ENCODE measurements at places on chromosomes 6 and 20.
A peak's percentile ranks its signal among the peaks of the same experiment; 100 is the strongest.

DNA sequence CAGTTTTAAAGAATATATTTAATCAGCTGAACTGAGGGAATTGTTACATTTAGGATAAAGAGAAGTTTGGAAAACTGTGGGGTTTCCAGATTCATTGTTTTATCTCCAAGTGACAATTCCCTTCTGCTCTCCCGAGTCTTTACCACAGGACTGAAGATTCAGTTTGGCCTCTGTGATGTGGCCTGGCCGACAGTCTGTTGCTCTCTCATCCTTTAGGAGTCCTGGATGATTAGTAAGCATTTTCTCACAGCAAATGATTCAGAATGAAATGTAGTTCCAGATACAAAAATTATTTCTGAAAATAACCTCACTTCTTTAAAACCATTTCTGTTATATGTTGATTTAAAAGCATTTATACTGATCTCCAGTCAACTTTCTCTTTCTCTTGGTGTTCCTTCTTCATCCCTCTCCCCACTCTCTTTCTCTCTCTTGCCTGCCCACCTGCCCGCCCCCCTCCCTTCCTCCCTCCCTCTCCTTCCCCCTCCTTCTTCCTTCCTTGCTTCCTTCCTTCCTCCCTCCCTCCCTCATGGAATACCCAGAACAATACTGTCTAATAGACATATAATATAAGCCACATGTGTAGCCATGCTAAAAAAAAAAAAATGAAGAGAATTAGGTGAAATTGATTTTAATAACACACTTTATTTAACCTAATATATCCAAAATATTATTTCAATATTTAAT, 254.9 kb downstream of the PRL start:
- DNase-seq: peak; percentile 7

DNA sequence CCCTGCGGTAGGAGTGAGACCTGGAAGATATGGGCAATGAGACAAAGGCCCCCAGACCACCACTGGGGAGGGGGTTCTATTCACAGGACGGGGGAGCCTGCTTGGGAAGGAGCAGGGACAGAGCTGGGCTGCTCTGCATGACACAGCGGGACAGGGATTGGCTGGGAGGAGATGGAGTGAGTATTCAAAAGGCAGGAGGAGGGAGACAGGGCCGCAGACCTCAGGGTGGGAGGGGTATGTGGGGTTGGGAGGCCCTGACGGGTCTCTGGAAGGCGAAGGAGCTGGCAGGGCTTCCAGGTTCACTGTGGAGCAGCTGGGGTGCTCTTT, 60.8 kb upstream of the RPS6KA2 start:
- DNase-seq: no peak

DNA sequence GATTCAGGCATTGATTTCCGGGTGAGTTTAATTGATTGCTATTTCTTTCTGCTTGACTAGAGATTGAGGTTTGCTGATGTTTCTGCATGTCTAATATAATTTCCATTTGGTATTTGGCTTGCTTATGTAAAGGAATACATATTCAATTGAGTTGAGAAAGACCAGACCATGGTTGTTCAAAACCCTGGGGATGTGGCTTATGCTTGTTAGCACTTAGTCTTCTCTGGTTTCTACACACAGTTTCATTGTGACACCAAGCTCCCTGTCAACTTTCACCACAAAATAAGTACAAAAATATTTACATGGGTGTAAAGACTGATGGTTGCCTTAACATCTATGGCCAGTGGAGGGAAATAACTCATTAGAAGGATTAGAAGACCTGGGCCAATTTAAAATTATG, 209.6 kb downstream of the CDH26 start:
- DNase-seq: no peak

DNA sequence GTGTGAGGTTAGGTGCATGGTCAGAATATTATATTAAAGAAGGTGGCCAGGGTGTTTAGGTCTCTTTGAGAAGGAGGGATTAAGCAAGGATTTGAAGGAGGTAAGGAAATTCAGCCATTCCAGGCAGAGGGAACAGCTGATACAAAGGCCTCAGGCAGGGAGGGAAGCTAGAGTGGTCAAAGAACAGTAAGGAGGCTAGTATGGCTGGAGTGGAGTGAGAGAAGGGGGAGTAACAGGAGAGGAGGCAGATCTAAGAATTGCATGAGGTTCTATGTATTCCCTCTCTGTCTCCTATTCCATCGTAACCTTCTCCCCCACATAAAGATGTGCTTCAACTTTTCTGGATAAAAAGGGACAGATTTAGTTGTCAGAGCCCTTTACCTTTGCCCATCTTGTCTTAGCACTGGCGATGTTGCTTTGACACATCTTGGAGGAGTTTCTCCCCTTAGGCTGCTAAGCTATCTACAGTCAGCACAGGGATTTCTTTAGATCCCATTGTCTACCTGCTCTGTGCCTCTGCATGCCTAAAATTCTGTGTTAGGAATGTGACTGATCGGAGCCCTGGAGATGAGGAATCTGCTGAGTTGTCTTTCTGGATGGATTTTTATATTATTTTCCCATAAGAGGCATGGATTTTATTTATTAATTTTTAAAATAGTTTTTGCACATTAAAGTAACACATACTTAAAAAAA, 59.9 kb downstream of the KLHL31 start:
- DNase-seq: no peak

DNA sequence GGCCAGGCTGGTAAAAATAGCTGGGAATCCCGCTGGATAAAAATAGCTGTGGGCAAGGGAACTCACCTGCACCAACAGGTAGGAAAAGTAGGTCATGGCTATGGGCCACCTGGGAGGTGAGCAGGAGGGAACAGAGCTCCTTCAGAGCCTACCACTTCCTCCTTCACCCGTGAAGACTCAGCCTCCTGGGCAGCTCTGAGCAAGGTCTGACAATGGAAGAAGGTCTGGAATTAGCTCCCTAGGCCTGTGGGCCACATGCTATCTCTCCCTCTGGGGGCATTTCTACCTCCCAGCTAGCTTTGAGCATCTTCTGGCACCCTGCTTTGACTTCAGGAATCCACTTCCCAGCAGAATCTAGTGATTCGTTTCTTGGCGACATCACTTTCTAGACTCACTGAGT, 153.9 kb downstream of the MRPL14 start:
- DNase-seq: no peak

GRCh38 chr6:133290930-133291329, 49.8 kb downstream of the EYA4 start:
- DNase-seq: no peak

DNA sequence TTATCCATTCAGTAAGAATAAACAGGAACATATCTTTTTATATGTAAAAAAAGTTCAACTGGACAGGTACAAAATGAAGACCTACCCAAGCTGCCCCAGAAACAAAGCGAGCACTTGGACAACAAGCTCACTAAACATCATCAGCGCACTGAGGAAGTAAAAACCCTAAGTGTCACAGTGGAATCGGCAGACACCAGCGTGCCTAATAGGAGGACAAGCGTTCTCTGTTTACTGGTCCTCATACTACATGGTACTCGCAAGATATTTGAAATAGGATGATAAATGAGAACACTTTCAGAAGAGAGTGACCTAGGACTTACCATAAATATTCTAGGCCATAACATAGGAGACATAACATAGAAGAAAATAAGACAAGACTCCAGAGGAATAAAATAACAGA, 18.2 kb downstream of the MAP7 start:
- no peak for DNase-seq

- no peak for DNase-seq
These were observed 218.2 kb downstream of the ZDHHC14 start for GRCh38 chr6:157599191-157599590.
